ENCODE measurements at places on chromosomes 4 and X. TPM values are rescaled to one million over a fixed set of nuclear protein-coding genes. Genes with fewer than 3 reads are reported as not detected.
A peak's percentile ranks its signal among the peaks of the same experiment; 100 is the strongest.

CENPU gene
- 160 TPM for total RNA-seq

RCHY1 gene
- 25.5 TPM for total RNA-seq

RHOH gene
- 87.4 TPM for total RNA-seq

MTNR1A gene
- total RNA-seq = not detected

MAGEA3 gene
- not detected for total RNA-seq

TEX13C gene
- total RNA-seq = not detected

ERVMER34-1 gene
- not detected for total RNA-seq

KLF3 gene
- total RNA-seq = not detected

C4orf36 gene
- not detected for total RNA-seq

NOX1 gene
- total RNA-seq = not detected

CYP4V2 gene
- total RNA-seq = 10.8 TPM

HDX gene
- not detected for total RNA-seq

TCEAL9 gene
- not detected for total RNA-seq

PDLIM3 gene
- total RNA-seq = not detected

CABS1 gene
- not detected for total RNA-seq

SRPX2 gene
- not detected for total RNA-seq

MAGEB16 gene
- total RNA-seq = not detected

- DNase-seq = no peak
Measured at GRCh38 chr4:163562496-163562895, 68.0 kb downstream of the TMA16 start.

DNA sequence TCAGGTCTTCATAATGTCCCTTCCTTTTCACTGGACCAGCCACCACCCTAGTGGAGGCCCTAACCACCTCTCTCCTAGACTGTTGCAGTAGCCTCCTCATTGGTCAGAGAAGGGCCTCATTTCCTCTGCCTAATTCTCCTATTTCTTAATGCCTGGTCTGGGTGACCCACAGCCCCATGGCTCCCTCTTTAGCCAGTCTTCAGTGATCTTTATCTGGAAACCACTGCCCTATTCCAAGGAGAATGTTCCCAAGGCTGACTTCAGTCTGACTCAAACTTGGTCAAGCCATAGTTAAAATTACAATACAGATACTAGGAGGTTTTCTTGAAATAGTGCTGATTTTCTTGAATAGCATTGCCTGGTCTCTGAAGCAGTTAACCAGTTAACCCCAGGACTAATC lies 53.6 kb upstream of the PRPS1 start:
- no peak for DNase-seq

DNA sequence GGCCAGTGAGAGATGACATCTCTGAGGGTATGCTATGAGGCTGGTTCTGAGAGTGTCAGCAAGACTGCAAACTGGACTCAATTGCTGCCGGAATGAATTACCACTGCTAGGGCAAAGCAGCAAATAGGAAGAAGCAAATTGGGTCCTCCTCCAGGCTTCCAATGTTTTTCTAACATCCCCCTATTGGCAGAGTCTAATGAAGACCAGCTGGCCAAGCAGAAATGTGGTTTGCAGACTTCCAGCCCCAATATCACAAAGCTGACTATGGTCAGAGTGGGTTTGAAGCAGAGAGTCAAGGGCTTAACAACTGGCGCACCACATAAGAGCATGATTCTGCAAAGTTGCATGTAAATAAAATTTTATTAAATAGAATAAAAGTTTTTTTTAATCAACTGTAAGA lies 225.4 kb upstream of the GLRA2 start:
- DNase-seq = no peak

GRCh38 chr4:17189401-17189720 lies 290.9 kb upstream of the LDB2 start:
- no peak for DNase-seq

GRCh38 chr4:186699881-186700397 lies 23.7 kb downstream of the FAT1 start:
- DNase-seq = no peak

DNA sequence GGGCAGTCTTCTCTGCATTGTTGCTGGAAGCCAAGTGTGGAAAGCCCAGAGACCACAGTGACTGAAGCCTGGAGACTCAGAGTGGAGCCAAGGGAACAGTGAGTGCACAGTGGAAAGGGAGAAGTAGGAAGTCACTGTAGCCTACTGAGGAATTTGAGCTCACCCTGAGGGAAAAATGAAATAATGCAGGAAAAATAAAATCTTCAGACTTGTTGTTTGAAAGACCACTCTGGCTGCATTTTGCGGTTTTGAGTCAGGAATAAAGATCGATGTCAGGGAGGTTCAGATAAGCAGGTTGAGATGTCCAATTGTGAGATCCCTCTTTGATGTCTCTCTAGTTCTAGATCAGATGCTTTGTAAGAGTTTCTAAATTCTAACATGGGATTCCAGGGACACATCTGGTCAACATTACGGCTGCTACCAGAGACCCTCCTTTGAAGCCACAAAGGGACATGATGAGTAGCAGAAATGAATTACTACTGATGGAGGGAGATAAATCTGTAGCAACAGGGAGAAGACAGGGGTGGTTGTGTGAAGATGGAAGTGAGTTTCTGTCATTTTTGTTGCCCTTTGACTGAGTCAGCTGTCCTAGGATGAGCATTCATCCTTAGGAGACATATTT lies 8.4 kb downstream of the ADH4 start:
- DNase-seq = no peak

- DNase-seq = no peak
Measured at GRCh38 chr4:53906606-53907190, 157.7 kb downstream of the CHIC2 start.

DNA sequence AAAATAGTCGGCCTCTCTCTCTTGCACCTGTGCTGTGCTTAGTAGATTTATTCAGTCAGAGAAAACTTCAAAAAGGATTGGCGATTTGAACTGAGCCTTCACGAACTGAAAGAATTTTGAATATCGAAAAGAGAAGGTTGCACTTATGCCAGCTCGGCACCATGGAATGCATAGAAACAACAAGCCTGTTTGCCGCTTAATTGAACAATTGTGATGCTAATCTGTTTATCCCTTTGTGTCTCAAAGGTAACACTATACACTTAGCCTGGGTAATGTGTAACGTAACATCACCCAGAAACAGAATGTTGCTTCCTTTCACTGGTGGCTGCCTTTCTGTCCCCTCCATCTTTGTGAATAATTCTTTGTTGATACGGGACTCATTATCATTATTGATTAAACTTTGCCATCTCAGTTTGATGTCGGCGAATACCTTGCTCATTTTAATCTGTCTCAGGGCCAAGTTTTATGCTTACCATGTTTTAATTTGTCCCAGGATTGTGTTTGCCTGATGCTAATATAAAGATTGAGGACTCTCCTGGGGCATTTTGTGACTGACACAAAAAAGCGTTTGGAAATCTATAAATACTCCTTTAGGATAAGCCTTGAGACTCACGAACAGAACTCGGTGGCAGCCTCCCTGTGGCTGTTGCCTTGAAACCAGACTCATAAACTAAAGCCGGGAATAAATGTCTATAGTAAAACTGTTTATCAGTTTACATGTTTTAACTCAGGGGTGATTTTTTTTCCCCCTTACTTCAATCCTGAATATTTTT lies 400.5 kb downstream of the RAPGEF2 start:
- no peak for DNase-seq

DNA sequence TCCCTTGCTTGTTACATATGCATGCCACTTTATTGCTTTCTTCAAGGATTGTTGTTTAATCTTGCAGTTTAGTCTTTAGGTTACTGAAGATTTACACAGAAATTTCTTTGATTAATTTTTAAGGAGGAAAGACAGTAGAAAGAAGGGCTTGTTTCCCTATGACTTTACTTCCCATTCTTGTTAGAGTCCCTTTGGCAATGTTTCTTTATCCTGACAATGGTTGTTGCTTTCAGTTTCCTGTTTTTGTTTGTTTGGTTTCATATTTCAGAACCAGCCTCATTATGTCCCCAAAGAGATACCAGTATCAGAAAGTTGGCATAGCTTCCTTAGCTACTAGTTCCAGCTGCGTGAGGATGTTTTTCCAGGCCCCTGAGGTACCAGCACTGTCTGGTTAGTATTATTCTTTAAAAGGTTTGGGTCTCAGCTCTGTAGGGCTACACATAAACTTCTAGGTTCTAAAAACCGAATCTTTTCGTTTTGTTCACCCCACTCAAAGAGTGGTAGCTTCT lies 61.3 kb upstream of the UNC5C start:
- no peak for DNase-seq

GRCh38 chr4:6332042-6332668 lies 62.5 kb downstream of the WFS1 start:
- DNase-seq = peak; percentile 18

- DNase-seq = no peak
Measured at GRCh38 chr4:26135331-26135730, 185.5 kb upstream of the RBPJ start.

- no peak for DNase-seq
Measured at GRCh38 chr4:40710484-40711254, 39.1 kb upstream of the NSUN7 start.

GRCh38 chr4:114980932-114981708 lies 132.3 kb downstream of the NDST4 start:
- DNase-seq = no peak

DNA sequence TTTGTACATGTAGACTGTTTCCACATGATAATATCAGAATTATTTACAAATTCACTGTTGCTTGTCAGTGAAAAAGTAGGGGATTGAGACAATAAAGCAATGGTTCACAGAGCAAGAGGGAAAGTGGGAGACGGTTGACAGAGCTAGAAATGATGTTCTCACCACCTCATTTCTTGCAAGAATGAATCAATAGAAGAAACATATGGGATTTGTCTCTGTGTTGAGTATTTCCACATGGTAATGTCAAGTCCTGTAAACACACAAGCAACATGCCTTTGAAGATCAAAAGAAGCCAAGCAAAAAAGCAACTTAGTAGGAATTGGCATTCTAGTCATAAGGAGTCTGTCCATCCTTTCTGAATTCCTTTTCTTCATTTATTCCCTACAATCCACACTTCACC lies 1806.6 kb upstream of the AGA start:
- DNase-seq = no peak

- no peak for DNase-seq
Measured at GRCh38 chr4:53512608-53513007, 78.7 kb downstream of the LNX1 start.

GRCh38 chr4:184895012-184895695 lies 69.4 kb upstream of the ACSL1 start:
- no peak for DNase-seq

DNA sequence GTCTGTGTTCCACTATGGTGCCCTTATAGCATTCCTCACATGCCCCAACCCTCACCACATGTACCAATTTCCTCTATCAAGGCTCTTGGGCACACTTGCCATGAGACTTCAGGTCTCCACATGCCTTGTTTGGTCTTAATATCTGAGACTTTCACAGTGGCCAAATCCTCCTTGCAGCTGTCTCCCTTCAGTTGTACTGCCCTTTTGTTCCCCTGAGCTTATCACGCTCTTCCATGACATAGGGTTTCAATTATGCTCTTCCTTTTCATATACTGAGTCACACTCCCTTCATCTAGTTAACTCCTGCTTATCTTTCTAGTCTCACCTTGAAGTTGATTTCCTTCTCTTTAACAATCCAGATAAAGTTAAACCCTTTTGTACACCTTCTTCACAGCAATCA lies 212.9 kb downstream of the PDHA2 start:
- no peak for DNase-seq

GRCh38 chrX:14932136-14932535 lies 58.9 kb downstream of the MOSPD2 start:
- DNase-seq = no peak

- DNase-seq = no peak
Measured at GRCh38 chrX:101999644-102000539, 68.1 kb upstream of the ZMAT1 start.

- DNase-seq = no peak
Measured at GRCh38 chrX:132031867-132032266, 8.8 kb downstream of the STK26 start.

DNA sequence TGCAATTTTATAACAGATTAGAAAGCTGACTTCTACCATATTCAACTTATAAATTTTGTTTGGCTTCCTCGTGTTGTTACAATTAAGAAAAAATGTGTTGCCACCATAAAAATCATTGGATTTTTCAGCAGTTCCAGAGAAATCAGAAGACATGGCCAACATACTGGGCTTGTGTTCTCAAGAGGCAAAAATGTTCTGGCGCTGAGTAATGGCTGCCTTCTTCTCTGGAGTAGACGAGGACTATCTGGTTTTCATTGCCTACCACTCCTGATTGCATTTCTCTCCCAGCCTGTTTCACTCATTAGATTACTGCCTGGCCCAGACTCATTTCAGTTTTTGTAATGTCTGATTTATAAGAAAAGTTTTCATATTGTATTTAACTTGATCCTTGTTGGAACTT lies 122.3 kb downstream of the ARHGAP10 start:
- no peak for DNase-seq

GRCh38 chr4:147479376-147479775 lies 1.5 kb upstream of the EDNRA start:
- no peak for DNase-seq

- no peak for DNase-seq
Measured at GRCh38 chr4:98565681-98566301, 92.6 kb downstream of the TSPAN5 start.

DNA sequence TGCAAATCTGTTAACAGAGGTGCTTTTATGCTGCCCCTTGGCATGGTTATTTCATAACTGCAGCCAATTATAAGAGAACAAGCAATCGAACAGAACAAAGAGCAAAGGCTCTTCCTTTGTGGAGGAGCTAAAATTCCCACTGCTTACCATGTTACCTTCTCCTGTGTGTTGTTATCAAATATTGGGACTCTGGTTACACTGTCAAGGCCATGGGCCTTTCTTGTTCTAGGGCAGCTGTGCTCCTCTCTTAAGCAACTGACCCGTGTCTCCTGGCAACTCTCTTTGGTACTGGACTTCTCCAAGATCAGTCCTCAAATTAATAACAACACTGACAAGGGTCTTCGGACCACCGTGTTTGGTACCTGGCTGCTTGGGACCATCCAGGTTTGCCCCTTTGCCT lies 12.1 kb upstream of the OPN1LW start:
- no peak for DNase-seq

DNA sequence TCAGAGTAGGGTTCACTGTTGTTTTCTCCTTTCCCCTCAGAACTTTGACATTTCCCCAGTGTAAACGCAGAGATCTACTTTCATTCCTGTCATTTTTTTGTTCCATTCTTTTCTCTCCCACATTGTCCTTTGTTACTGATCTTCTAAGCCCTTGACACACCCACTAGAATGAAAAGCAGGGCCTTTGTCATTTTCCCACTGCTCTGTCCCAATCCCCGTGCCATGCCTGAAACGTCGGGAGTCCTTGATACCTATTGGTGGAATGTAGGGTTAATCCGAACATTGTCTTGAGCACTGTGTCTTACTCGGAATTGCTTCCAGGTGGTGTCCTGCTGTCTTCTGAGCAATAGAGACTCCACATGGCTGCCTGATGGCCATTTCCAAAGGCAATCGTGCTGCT lies 887.1 kb upstream of the FRG1 start:
- DNase-seq = no peak

GRCh38 chr4:93199492-93199891 lies 629.1 kb upstream of the ATOH1 start:
- DNase-seq = peak; percentile 4
